ENCODE measurements at places on chromosomes 16 and 17.

GRCh38 chr17:18981642-18982424 is 22.7 kb downstream of the FAM83G start:
- DNase-seq = no peak

DNA sequence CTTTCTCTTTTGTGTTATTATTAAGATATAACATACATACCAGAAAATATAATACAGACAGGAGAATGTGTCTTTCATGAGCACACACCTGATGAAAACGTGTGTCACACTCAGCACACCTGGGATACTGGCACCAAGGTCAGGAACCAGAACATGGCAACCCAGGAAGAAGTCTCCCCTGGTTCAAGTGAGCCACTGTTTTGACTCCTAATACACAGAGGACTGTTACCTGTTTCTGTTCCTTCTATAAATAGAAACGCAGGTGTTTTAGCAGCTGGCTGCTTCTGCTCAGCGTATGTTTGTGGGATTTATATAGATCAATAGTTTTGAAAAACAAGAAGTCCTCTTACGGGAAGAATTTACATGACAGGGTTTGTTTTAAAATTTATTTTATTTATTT is 3.5 kb downstream of the SEC14L1 start:
- no peak for DNase-seq

GRCh38 chr16:87384162-87384874 is 742 bp upstream of the FBXO31 start:
- DNase-seq = no peak

DNA sequence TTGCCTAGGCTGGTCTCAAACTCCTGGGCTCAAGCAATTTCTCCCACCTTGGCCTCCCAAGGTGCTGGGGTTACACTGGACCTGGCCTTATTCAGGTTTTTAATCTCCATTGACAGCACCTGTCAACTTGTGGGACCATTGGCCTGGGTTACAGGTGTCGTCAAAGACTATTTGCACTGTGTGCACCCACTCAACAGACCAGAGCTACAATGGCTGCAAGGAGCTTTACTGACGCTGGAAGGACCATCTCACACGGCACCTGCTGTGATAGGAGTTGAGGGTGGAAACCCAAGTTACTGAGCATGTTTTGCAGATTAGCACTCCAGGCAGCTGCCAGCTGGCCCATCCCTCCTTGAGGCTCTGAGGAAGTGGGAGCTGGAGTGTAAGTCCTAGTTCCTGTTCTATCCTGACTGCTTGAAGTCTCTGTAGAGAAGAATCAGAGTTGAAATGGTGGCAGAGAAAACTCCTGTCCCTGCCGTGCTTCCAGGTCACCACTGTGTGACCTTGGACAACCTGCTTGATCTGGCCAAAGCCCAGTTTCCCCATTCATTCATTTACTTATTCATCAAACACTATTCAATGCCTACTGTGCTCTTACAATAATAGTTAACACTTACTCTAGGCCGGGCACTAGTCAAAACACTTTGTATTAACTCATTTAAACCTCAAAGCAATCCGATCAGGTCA is 42.4 kb upstream of the LONP2 start:
- DNase-seq = no peak

- DNase-seq = no peak
These were observed 49.0 kb upstream of the ENPP7 start for GRCh38 chr17:79681628-79682261.

DNA sequence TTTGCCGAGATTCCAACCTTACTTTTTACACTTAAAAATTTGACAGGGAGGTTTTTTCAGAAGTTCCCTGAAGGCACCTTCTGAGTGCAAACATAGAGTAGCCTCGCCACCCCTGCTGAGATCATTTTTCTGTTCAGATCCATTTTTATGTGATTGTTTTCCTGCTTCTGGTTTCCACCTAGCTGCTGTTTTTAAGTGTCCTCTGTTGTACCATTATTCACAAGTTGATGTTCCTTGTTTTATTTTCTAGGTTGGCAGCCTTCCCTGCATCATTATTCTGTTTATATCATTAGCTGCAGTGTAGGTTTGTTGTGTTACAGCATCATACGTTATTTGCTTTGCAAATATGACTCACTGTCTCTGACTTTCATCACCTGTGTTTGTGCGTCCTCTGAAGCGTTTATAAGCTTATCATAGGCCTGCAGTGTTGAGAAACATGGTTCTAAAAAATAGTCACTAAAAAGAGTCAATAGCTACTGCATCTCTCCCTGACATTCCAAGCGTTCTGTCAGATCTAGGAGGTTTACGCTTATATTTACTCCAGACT is 116.9 kb upstream of the CLEC3A start:
- DNase-seq = no peak

DNA sequence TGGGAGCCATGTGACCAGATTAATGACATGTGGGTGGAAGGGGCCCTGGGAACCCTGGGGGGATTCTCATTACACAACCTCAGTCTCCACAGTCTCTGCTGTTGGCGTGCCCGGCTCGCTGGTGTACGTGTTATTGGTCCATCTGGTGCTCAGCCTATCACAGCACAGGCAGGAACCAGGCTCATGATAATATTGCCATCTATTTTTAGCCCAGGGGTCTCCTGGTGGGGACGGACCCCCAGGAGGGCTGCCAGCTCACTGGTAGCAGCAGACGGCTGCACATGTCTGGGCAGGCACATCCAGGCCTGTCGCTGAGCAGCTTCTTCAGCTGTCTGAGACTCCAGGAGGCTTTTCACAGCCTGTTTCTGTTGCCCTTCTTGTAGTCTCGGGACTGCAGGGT is 123.8 kb downstream of the RAB11FIP4 start:
- DNase-seq = no peak

DNA sequence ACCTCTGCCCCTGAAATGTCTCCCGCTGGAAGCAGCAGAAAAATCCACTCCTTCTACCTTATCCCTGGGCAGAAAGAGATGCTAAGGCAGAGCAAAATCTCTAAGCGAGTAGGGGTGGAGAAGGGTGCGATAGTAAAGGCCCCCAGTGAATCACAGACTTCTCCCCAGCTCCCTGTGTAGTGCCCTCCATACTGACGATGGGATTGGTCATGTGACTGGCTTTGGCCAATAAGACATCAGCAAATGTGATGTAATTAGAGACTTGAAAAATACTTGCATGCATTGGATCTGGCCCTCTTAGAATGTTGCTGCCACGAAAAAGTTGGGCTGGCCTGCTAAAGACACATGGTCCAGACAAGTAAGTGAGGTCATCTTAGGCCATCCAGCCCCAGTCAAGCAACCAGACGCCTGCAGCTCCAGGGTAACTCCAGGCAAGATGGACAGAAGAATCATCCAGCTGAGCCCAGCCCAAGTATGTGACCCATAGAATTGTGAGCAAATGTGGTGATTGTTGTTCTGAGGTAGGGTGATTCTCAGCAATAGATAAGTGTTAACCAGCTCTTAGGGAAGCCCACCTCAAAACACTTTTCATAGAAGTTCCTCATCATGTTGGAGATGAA is 36.0 kb downstream of the HASPIN start:
- DNase-seq = no peak

DNA sequence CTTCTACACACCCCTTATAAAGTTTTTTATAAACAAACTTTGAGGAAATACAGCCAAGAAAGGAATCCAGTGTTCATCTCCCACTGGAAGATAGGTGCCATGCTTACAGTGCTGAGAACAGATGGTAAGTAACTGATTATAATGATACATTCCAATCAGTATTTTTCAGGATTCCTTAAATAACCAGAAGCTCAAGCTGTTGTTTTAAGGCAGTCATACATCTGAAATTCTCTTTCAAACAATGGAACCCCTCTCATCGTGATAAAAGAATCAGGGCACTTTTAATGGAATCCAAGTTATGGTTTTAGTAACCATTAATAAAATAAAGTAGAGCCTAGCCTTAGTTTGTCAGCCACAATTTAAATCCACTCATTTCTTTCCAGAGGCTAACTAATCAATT is 56.1 kb upstream of the STAC2 start:
- DNase-seq = no peak

DNA sequence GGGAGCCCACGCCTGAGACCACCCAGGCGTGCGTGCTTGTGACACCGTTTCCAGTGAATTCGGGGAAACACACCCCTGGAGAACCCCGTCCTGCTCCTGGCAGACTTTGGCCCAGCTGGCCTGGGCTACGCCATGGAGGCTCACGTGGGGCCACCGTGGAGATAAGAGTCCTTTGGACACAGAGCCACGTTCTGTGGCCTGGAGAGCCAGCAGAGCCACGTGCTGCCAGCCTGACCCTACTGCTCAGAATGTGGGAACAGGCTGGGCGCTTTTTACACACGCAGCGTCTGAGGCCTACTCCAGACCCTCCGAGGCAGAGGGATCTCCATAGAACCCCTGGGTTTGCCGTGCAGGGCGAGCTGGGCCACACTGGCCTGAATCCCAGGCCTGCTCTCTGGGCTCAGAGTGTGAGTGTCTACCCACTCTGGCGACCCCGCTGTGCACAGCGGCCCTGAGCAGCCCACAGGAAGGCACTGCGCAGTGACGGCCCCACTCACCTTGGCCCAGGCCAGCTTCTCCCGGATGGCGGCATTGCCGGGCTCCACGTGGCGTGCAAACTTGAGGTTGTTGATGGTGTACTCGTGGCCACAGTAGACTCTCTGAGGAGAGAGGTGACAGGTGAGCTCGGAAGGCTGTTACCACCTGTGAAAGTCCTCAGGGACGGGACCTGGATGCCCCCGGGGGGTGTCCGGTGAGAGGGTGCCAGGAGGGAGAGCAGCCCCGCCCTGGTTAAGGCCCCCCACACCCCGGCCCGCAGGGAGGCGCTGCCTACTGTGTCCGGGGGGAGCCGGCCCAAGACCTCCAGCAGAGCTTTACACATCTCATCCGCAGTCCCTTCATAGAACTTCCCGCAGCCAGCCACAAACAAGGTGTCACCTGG is 10.0 kb downstream of the HAGH start:
- no peak for DNase-seq

DNA sequence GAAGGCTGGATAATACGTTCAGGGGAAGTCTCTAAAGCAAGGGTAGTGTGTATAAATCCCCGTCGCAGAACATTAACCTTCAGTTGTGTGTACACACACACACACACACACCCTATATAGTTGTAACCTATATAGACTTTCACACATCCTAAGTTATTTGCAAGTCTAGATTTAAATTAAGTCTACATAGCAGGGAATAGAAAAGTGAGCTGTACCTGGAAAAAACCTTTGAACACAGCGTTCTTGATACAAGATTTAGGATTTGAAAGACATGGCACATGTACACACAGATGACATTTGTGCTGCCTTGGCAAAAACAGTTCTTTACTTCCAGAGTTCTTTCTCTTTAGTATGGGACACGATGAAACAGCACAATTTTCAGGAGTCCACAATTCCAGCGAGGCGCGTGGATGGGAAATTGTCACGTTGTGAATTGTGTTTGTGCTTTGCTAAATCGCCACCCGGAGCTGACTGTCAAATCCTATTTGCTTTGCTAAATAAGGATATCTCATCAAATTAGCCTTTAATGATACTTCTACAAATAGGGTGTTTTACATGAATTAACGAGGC is 233.9 kb downstream of the MRTFB start:
- no peak for DNase-seq

GRCh38 chr16:67968400-67969253 is at the start of gene SLC12A4:
Gene SLC12A4 (minus strand): TSS chr16:67968637. CDS start chr16:67968553, 84 bp downstream.
- DNase-seq = peak; percentile 58

- no peak for DNase-seq
These were observed 13.7 kb downstream of the PITPNC1 start for GRCh38 chr17:67390646-67391361.

GRCh38 chr17:55219934-55220333 is 44.8 kb upstream of the HLF start:
- DNase-seq = no peak

DNA sequence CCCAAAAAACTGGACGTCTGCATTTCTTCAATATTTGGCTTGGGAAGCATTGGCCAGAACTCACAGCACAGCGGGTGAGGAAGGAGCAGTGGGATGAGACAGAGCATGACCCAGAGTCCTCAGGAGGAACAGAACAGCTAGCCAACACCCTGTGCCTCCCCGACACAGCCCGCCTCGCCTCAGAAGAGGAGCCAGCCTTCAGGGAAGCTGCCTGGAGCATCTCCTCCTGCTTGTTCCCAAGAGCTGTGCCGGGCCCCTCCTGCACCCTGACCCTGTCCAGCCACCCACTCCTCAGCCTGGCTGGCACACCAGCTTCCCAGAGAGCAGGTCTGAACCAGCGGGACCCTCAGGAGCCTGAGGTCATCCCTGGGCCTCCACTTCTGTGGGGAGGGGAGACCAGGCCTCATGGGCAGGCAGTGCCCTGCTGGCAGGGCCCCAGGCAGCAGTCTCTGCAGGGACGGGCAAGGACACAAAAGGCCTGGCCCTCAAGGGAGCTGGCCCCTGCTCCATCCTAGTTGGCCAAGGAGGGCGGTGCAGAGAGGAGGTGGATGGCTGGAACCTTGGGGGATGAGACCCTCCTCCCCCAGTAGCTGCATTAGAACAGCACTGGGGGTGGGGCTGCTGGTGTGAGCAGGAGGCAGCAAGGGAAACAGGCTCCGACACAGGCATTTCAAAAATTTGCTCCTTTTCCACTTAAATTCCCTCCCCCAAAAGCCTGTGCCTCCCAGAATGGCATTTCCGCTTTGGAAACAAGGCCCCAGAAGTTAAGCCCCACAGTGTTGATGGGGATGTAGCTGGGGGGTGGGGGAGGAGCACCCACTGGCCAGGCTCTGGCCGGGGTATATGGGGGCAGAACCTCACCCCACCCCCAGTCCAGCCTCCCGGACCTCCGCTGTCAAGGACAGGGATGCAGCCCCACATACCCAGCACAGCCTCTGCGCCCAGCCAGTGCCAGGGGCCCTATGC is 1.8 kb upstream of the BCAR1 start:
- DNase-seq = no peak

DNA sequence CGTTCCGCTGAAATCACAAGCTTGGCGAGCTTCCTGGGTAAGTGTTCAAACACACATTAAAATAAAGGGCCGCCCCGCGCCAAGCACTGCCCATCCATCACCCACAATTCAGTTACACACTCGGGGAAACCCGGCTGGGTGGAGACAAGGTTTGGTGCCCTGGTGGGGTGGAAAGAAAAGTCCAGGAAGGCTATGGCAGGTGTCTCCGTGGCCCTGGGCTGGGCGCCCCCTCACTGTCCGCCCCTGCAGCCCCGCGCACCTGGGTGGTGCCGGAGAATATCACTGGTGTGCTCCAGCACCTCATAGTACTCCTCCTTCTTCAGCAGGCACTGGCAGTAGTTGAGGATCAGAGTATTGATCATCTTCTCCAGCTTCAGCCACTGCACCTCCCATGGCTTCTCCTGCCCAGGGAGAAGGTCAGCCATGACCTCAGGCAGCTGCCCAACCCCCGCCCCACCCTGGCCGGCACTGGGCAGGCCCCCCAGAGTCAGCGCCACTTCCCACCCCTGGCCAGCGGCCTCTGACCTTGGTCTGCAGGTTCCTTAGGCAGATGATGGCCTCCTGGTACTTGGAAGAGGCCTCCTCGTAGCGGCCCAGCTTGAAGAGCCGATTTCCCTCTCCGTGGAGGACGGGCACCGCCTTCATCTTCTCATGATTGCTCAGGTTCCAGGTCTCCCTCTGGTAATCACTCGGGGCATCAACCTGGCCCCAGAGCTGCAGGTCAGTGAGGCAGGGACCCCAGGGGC is 8.4 kb downstream of the AIPL1 start:
- no peak for DNase-seq

- peak; percentile 53 for DNase-seq
These were observed 59.8 kb upstream of the ARL4D start for GRCh38 chr17:43338886-43339516.

- DNase-seq = no peak
These were observed 16.1 kb downstream of the HAGH start for GRCh38 chr16:1810536-1810935.
